Activated CD4-positive, alpha-beta T cell treated with anti-CD3 and anti-CD28 coated beads, Interleukin-2, amount 10 ng/mL, durations not matched to agents 24 days and 14 days (primary cell): ENCODE measurements at places on chromosomes 16 and 17.

DNA sequence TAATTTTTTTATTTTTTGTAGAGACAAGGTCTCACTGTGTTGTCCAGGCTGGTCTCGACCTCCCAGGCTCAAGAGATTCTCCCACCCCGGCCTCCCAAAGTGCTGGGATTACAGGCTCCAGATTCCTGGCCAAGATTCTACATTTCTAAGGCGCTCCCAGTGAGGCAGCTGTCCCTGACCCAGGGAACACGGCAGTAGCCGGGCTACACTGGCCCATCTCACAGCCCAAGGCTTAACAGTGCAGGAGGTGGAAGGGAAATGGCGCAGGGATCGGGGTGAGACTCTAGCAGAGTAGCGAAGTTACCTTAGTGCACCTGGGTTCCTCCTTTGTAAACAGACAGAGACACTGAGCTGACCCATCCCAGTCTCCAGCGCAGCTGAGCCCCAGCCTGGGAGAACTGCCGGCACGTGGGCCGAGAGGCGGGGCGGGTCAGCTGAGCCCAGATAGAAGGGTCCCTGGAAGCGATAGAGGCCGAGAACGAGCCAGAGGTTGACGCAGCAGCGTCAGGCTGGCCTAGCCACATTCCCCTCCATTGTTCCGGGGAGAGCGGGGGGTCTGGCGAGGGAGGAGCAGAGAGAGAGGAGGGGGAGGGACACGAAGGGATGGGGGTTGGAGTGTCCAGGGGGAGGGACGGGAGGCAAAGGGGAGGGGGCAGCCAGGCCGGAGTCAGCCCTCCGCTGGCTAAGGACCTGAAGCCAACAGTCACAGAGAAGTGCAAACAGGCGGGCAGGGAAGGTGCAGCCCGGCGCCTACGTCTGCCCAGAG lies 2.5 kb downstream of the CARHSP1 start:
- peaks cover 12% of the 10 kb centered on the region for H3K36me3 ChIP-seq
- peak overlapping the region; percentile 70 for H3K27ac ChIP-seq
- DNase-seq = no peak
- no peaks in the 10 kb centered on the region for H3K27me3 ChIP-seq
- peaks cover 43% of the 10 kb centered on the region for H3K4me1 ChIP-seq

GRCh38 chr16:4888428-4889135 lies 41.3 kb downstream of the UBN1 start:
- H3K27ac ChIP-seq = peak overlapping the region; percentile 54
- no peak for DNase-seq
- H3K4me3 ChIP-seq = no peak overlapping the region
- peaks cover 17% of the 10 kb centered on the region for H3K36me3 ChIP-seq
- H3K27me3 ChIP-seq = no peaks in the 10 kb centered on the region

GRCh38 chr17:3682033-3682432 lies 13.4 kb downstream of the EMC6 start:
- peaks cover 22% of the 10 kb centered on the region for H3K4me1 ChIP-seq
- DNase-seq = no peak
- peak overlapping the region; percentile 10 for H3K27ac ChIP-seq
- no peak overlapping the region for H3K4me3 ChIP-seq
- H3K36me3 ChIP-seq = peaks cover 41% of the 10 kb centered on the region
- H3K27me3 ChIP-seq = no peaks in the 10 kb centered on the region

DNA sequence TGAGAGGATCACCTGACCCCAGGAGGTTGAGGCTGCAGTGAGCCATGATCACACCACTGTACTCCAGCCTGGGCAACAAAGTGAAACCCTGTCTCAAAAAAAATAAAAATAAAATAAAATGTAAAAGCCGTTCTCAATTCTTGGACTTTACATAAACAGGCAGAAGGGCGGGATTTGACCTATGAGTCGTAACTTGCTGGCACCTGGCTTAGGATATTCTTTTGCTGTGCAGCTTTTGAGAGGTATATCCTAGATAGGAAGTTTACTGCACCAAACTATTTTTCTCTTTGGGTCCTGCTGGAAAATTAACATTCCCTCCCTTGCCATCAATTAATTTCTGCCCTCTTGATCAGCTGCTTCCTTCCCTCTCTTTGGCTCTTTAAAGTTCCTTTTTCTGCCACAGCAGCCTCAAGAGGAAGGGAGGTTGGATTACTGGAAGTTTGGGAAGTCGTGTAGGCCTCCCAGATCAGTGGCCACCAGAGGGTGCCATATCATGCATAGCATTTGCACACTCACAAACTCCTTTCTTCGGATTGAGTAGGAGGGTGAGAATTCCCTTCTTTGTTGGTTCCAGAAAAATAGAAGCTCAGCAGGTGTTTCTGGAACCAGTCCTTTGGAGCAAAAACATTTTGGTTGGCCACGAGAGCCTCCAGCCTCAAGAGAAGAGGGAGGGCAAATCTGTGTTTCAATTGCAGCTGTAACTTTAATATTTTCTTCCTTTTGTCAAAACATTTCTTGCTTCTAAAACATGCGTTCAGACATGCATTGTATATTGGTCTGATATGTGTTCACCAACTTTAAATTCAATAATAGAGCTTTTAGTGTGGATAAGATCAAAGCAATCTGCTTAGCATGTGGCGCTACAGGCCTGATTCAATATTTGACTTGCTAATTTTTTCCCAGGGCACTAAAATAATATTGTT lies 147.3 kb downstream of the CCDC182 start:
- peaks cover 30% of the 10 kb centered on the region for H3K36me3 ChIP-seq
- peaks cover 46% of the 10 kb centered on the region for H3K4me1 ChIP-seq
- H3K27me3 ChIP-seq = no peaks in the 10 kb centered on the region
- no peak overlapping the region for H3K4me3 ChIP-seq
- peak; percentile 73 for DNase-seq
- H3K27ac ChIP-seq = peak overlapping the region; percentile 50

GRCh38 chr17:48174833-48175523 lies 67.4 kb downstream of the SNX11 start:
- DNase-seq = no peak
- H3K36me3 ChIP-seq = peaks cover 64% of the 10 kb centered on the region
- H3K4me3 ChIP-seq = no peak overlapping the region
- no peak overlapping the region for H3K27ac ChIP-seq
- H3K27me3 ChIP-seq = no peaks in the 10 kb centered on the region
